ENCODE measurements at places on chromosomes 16 and 17. TPM values are rescaled to one million over a fixed set of nuclear protein-coding genes. Genes with fewer than 3 reads are reported as not detected.

DNA sequence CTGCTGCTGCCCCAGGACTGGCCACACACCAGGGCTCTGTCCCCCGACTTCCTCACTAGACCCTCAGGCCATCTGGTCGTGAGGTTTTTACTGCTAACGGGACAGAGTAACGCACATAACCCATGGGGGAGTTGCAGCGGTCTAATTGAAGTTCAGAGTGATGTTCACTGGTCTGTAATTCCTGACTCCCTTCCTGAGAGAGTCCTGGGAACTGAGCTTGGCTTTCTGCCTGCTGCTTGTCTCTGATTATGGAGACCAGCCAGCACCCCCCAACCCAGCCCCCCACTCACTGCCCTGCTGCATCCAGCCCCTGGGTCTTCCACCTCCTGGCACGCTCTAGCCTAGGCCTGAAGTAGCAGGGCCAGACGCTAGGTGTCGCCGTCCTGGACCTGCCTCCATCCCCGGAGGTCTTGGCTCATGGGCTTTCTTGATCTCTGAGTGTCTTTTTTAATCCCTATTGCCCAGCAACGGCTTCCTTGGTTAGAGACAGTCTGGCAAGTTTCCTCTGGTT is 192.9 kb downstream of the CCDC182 start:
- no peak overlapping the region for H3K27ac ChIP-seq
- H3K4me3 ChIP-seq: no peak overlapping the region
- peak; percentile 33 for DNase-seq
- H3K27me3 ChIP-seq: no peaks in the 10 kb centered on the region

DNA sequence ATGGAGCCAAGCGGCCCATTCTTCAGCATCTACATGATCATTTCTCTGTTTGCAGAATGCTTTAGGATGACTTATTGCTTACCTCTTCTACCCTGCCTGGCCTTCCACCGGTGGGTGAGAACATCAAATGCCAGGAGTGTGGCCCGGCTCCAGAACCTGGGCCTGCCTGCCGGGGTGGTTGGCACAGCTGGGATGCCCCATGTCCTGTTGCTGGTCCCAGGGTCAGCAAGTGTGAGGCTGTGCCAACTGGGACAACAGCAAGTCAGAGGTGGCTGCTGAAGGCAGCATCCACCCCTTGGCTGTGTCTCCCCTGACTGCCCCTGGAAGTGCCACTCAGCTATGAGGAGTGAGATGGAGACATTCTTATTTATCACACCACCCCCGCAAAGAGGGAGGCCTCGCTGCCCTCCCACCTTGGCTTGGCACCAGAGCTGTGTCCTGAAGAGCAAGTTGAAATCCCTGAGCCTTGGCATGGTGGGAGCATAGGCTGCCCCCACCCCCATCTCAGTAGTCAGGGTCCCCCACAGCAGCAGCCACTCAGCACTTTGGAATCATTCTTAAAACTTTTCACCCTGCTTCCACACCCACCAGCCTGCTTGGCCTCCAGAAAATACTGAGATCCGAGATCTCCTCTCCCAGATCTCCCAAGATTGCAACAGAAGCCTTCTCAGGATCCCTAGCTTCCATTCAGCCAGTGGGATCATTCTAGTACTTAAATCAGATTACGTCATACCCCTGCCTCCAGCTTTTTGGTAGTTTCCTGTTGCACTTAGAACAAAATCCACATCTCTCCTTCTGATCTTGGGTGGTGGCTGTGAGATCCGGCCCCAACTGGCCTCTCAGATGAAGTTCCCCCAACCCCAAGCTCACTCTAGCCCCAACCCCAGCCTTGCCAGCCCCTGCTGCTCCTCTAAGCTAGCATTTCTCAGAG is 127.5 kb downstream of the SOCS1 start:
- H3K4me1 ChIP-seq: peaks cover 37% of the 10 kb centered on the region
- H3K36me3 ChIP-seq: peaks cover 10% of the 10 kb centered on the region
- no peak overlapping the region for H3K4me3 ChIP-seq
- H3K27ac ChIP-seq: peak overlapping the region; percentile 83

TPSB2 gene
- total RNA-seq: not detected

DNA sequence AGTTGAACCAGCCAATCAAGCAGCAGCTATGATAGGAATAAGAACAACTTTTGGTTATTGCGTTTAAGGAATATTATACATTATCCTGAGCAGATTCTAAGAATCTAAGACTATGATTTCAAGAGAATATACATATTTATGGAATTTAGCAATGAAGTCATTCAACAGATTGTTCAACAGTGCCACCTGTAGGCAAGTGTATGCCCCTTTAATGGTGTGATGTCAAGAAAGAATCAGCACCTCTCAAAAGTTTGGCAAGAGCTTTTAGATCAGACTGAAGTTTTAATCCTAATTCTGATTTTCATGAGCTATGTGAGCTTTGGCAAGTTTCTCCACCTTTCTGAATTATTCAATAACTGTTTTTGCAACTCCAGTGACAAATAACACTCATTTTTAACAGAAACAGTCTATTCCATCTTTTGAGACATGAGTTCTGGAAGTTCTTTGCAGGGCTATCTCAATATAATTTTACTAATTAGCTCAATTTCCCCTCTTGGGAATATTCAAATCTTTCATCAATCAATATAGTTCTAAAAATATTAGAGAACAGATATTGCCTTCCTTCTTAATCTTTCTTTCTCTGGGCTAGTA is 474.3 kb upstream of the TOM1L1 start:
- H3K36me3 ChIP-seq: no peaks in the 10 kb centered on the region
- no peaks in the 10 kb centered on the region for H3K27me3 ChIP-seq
- no peak overlapping the region for H3K4me3 ChIP-seq
- no peak for DNase-seq
- no peak overlapping the region for H3K27ac ChIP-seq
- H3K4me1 ChIP-seq: no peaks in the 10 kb centered on the region

- no peak overlapping the region for H3K27ac ChIP-seq
- no peak for DNase-seq
- H3K4me3 ChIP-seq: no peak overlapping the region
- H3K27me3 ChIP-seq: no peaks in the 10 kb centered on the region
Measured at GRCh38 chr17:37318931-37319594, 56.7 kb upstream of the C17orf78 start.

DNA sequence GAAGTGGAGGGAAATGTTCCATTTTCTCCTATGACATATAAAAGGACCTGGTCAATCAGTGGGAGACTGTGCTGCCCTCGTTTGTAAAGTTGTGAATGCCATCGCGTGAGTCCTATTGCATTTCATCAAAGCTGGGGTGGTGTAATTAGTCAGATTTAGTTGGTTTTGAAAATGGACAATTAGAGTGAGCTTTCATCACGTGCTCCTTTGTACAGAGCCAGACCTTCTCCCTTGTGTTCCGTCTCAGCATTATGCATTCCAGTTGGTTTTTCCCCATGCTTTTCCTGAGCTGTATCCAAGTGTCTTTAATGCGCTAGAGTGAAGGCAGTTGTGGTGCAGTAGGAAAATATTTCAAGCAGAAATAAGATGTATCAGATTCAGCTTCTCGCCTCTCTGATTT is 10.4 kb downstream of the SEC14L1 start:
- DNase-seq: no peak
- peaks cover 40% of the 10 kb centered on the region for H3K4me1 ChIP-seq
- no peak overlapping the region for H3K27ac ChIP-seq
- peaks cover 17% of the 10 kb centered on the region for H3K36me3 ChIP-seq

CSH1 gene
- not detected for total RNA-seq

ITGB4 gene
- 0.64 TPM for total RNA-seq

PRSS53 gene
- total RNA-seq: 3.0 TPM

TERB1 gene
- total RNA-seq: not detected
